Stimulated activated CD4-positive, alpha-beta T cell treated with anti-CD3 and anti-CD28 coated beads, Interleukin-12 subunit alpha, Interleukin-12 subunit beta, amount 100 ng/mL, for 24 hours (primary cell): ENCODE measurements at places on chromosomes 12 and 14.

- no peak for DNase-seq
These were observed 51.5 kb downstream of the LMNTD1 start for GRCh38 chr12:25501549-25501948.

GRCh38 chr14:84087986-84088531 is 1441.9 kb upstream of the FLRT2 start:
- DNase-seq = no peak

DNA sequence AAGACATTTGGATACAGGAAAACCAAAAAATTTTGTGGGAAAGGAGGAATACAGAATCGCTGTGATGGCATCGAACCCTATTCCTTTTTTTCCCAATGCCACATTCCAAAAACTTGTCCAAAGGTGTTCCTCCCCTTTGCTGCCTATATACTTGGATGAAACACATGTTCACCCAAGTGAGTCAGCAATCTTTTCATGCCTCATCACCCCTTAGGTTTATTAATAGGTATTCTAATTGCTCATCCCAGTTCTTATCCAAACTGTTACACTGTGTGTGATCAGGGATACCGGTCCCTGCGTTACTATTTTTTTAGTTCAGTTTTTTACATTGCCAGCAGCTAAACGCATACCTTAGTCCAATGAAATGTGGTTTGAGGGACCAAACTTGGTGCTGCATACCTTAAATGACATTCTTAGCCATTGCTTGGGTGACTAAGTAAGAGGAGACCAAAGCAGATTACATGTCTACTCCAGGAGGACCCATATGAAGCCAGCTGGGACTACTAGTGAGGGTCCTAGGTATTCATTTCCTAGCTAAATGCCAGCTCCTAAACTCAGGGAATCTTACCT is 20.6 kb upstream of the ST8SIA1 start:
- DNase-seq = no peak

DNA sequence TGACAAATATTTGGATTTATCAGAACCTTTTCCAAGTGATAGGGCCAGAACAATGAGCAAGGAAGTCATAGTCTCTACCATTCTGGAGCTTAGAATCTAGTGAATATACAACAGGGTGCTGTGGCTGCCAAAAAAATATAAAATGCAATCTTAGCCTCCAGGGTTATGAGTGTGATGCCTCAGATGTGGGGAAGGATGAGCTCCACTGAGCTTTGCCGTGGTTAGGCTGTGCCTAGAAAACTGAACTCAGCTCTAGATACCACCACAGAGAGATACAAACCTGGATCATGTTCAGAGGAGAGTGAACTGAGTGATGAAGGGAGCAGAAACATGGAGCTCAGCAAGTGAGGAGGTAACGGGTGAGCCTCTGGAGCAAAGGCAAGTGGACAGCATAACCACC is 138.1 kb upstream of the HIF1A start:
- no peak for DNase-seq

DNA sequence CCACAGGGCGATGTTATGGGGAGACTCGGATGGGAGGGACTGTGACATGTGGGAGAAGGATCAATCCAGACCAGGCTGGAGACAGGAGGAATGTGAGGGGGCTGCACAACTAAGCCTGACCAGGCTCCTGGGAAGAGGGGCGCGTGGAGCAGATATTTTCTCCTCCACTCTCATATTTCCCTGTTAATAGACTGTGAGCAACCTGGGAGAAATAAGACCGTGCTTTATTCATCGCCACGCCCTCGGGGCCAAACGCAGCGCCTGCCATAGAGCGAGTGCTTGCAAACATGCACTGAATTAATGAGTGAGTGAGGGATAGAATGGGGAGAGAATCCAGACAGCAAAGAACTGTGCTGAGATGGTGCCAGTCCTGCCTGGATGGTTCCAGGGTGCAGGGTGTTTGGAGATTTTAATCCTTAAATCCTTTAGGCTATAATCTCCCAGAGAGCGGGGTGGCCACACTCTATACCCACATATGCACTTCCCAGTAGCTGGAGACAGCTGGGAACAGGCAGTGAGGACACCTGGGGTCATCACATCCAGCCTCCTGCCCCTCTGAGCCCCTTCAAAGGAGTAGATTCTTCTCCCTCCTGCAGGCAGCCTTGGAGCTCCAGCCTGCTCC is 13.6 kb upstream of the FAIM2 start:
- DNase-seq = no peak

DNA sequence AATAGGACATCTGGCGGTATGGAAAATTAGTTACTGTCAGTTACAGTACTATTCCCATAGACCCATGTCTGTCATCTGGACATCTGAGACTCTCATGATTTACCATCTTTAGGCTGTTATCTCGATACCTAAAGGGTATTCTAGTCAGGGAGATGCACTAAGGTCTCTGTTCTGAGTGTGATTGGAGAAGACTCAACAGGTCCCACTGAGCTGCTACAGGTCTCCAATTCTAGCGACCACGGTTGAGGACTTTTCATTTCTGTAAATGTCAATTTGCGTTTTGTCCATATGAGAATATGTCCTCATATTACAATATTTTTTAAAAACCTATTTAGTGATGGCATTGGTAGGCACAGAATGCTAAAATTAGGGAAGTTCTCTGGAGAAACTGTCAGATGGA is 1160.2 kb downstream of the TMEM121 start:
- no peak for DNase-seq

GRCh38 chr14:59245809-59246295 is 57.4 kb downstream of the DAAM1 start:
- DNase-seq = no peak

DNA sequence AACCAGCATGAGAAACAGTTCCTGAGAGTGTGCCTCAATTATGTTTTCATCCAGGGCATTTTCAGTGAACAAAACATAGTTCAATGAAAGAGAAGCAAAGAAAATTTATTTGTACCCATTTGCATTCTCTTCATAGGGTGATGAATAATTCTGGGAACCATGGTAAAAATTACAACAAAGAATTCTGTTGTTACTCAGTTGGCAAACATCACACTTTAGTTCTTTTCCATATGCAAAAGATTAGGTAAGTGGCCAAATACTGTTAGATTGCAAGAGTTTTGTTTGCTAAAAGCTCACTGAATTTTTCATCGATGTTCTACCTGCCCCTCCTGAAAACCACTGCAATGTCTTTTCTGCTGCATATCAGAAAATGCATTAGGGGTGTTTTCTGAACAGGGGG is 132.4 kb upstream of the RGS6 start:
- DNase-seq = no peak

DNA sequence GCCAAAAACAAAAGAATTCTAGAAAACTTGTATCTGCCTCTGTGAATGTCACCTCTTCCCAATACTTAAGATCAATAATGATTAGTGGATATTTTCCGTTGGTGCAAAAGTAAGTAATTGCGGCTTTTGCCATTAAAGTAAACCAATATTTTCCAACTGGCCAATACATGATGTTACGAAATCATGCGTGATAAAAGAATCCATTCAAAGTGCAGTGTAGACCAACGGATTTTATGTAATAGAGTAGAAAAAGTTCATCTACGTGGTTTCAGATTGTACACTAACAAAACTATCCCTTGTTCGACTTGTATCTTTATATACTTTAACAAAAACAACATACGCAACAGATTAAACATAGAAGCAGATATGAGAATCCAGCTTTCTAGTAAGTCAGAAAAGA is 626 bp upstream of the ZNF268 start:
- DNase-seq = no peak

GRCh38 chr14:24232645-24233537 is at the start of gene GMPR2:
TSS of gene GMPR2 (plus strand) at chr14:24232929. CDS start at chr14:24233254, 325 bp downstream.
- no peak for DNase-seq

- no peak for DNase-seq
These were observed 207.8 kb downstream of the NAV3 start for GRCh38 chr12:78038541-78038940.

DNA sequence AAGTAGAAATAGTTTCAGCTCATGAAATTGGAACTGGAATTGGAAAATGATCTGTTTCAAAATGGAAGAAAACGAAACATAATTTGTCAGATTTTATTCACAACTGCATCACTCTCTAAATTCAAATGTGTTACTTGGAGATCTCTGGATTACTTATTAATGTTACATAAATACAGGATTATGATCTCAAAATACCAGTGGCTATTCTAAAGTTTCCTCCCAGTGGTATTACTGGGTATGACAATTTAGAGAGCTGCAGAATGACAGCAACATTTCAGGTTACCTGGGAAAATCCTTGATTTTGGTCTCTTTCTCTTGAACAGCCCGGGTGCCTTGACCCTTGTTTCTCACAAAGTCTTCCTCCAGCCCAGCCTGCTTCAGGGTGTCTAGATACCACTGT is 14.2 kb downstream of the FAM161B start:
- DNase-seq = no peak

GRCh38 chr14:92491782-92492181 is 21.8 kb upstream of the RIN3 start:
- DNase-seq = no peak

DNA sequence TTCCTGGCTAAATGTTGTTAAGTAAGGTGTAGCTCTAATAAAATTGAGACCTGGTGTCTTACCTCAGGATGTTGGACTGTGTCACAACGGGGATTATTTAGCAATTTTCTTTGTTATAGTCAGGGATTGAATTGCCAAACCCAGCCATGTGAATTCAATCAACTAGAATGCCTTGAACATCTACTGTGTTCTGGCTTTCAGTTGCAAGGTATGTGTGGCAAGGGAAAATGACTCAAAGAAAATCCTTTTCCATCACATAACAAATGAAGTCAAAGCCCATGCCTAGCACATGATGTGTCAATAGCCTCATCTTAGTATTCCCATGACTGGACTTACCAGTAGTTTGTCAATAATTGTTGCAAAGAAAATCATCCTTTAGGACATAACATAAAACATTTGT is 519.8 kb upstream of the FLRT2 start:
- DNase-seq = no peak

DNA sequence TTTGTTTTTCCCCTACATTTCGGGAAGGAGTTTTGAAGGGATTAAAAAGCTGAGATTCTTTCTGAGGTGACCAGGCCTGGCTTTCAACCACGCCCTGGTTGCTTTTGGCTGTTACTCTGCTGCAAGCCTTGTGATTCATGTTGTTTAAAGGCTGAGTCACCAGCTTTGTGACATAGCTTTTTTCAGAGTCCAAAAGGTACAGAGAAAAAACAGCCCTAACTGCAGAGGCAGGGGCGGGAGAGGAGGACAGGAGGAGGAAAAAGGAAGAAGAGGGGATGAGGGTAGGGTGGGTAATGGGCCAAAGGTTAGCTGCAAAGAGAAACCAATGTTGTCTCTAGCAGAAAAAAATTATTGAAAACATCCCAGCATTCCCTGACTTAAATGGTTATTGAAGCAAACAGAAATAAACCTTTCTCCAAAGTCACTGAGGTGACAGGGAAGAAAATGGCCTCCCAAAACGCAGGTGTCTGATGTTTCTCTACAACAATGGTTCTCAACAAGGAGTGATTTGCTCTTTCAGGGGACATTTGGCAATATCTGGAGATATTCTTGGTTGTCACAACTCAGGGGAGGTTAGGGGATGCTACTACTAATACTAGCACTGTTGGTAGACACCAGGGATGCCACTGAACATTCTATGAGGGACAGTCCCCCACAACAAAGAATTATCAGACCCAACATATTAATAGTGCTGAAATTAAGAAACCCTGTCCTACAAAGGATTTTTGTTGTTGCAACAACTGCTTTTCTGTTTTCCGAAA is 2.1 kb upstream of the UBC start:
- DNase-seq = peak; percentile 34

GRCh38 chr12:115569345-115570068 is 708.0 kb downstream of the MED13L start:
- no peak for DNase-seq

GRCh38 chr12:67727702-67728666 is 79.4 kb downstream of the DYRK2 start:
- no peak for DNase-seq

GRCh38 chr12:109873653-109874052 is 6.7 kb downstream of the GLTP start:
- DNase-seq = no peak

DNA sequence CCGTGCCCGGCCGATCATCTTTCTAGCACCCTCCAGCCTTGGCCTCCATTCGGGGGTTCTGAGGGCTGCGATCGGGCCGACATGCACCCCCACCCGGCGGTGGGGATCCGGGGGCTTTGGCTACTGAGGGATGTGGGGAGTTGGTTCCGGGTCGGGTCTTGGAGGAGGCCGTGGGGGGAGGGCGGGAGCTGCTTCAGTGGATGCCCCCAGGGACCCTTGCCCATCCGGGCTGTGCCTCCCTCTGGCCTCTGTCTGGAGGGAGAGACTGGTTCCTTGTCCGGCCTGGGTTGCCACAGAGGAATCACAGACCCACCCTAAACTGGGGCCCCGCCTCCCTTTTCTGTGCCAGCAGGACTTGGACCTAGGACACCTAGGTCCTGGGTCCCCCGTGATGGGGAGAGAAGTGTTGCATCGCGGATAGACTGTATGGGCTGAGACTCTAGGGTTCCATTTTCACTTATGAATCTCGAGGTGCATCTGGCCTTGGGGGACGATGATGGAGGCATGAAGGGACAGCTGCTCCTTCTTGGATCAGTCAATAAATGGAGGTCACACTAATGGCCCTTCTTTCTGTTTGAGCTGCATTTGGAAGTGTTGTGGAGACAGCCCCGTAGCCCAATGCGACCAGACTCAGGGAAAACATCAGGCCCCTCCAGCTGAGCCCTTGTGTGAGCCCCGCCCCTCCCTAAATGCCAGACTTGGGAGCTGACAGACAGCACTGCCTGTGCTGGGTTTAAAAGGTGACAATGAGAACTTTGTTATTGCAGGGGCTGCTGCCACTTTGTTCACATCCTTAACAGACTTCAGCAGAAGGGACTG is 577 bp downstream of the DTX3 start:
- no peak for DNase-seq

DNA sequence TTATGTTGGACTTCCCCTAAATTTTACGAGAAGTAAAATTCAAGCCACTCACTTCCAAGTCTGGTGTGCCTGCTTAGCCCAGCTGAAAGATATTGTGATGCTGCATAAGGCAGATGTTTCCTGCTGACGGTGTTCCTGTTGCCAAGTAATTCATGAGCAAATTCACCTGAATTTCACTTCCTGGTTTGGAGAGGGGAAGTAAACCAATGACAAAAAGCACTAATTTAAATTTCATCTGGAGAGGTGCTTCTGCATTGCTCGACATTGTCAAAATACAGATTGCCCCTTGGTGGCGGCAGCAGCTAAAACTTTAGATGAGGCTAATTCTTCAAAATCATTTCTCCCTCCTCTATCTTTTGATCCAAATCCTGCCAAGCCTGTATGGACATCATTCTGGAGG is 281.1 kb downstream of the AACS start:
- no peak for DNase-seq

DNA sequence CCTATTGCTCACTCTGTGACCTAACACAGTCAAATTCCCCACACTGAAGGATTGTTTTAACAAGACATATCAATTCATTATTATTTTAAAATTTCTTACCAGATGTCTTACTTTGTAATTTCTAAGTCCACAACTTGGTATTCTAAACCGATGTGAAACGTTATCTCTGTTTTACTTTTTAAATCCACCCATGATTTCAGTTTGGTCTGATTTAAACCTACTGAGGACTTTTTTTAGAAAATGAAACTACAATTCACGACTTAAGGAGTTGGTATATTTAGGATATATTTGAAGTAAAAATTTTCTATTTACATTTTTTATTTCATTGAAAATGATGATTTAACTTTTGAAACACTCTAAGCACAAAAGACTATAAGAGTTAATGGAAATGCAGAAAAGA is 35.1 kb upstream of the GRIP1 start:
- DNase-seq = no peak

GRCh38 chr12:103571286-103571685 is 15.8 kb upstream of the STAB2 start:
- DNase-seq = no peak

- DNase-seq = no peak
These were observed 11.3 kb downstream of the AMN start for GRCh38 chr14:102933618-102934231.
